BE2C (cell line): ENCODE measurements at places on chromosomes 5 and 9.
A peak's percentile ranks its signal among the peaks of the same experiment; 100 is the strongest.

DNA sequence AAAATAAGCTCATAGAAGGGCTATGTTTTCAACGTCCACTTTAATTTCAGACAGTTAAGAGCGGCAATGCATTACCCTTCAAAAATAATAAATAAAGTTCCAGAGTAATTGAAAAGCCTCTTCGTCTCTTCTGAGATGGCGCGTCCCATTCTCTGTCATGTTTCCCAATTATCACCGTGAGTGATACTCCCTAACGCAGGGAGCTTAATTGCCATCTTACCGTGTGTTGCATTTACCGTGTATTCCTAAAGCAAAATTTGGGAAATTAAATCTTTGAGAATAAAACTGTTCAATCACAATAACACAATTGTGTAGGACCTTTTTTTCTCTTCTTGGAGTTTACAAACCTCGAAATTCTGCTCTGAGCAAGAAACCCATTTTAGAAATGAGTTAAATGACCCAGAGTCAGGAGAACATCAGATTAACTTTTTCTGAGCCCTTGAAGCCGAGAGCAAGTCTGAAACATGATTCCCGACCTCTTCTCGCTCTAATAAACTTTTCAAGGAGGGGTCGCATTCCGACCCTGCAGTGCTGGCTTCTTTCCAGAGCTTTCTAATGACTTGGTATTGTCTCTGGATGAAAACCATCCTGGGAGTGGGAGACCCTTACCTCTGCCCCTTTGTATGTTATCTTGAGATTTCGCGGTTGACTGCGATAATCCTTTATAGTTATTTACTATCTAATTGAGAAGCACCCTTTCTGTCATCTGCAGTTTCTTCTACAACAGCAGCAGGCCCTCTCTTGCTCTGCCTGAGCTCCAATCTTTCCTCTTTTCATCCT lies 251.5 kb downstream of the FSTL4 start:
- DNase-seq, result no peak

DNA sequence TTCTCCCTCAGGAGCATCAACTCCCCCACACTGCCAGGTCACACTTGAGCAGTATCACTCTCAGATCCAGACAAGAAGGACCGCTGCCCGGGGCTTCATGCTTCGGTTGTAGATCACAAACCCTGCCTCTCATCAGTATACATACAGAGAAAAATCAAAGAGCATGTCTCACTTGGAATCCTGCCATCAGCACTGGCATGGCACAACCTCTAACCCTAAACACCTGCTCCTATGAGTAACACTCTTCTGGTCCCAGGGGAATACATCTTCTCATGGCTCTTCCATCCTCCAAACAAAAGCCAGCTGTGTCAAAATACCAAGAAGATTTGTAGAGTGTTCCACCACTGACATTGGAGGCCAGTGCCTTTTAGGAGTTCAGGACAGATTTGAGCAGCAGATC lies 84.8 kb upstream of the MIER3 start:
- DNase-seq, result peak; percentile 11

GRCh38 chr9:114425126-114425525 lies 37.3 kb upstream of the AKNA start:
- no peak for DNase-seq

GRCh38 chr9:615756-616155 lies 225.7 kb upstream of the DMRT1 start:
- DNase-seq, result no peak

GRCh38 chr5:81785322-81785721 lies 34.4 kb upstream of the SSBP2 start:
- no peak for DNase-seq
